ENCODE measurements at places on chromosomes 12 and 14. TPM values are rescaled to one million over a fixed set of nuclear protein-coding genes. Genes with fewer than 3 reads are reported as not detected.

KLHL33 gene
- 0.51 TPM for total RNA-seq

HOXC6 gene
- total RNA-seq: 0.71 TPM

RDH12 gene
- 0.25 TPM for total RNA-seq

CABP1 gene
- total RNA-seq: 0.58 TPM

TPPP2 gene
- total RNA-seq: not detected

NANOG gene
- total RNA-seq: 0.23 TPM

AICDA gene
- total RNA-seq: 0.58 TPM

TBC1D30 gene
- total RNA-seq: 11.0 TPM

IL31 gene
- not detected for total RNA-seq

DHRS2 gene
- total RNA-seq: 0.67 TPM

OR6C2 gene
- 0.14 TPM for total RNA-seq

SRGAP1 gene
- total RNA-seq: 10.4 TPM

HECTD1 gene
- total RNA-seq: 150 TPM

SYCP3 gene
- total RNA-seq: 0.46 TPM

SIX1 gene
- total RNA-seq: 5.0 TPM
